ENCODE measurements at places on chromosomes 4 and X.
A peak's percentile ranks its signal among the peaks of the same experiment; 100 is the strongest.

- no peak for DNase-seq
These were observed 756.1 kb downstream of the SH3BGRL start for GRCh38 chrX:81957900-81958545.

GRCh38 chr4:167717495-167717894 lies 374.8 kb upstream of the ANXA10 start:
- no peak for DNase-seq

DNA sequence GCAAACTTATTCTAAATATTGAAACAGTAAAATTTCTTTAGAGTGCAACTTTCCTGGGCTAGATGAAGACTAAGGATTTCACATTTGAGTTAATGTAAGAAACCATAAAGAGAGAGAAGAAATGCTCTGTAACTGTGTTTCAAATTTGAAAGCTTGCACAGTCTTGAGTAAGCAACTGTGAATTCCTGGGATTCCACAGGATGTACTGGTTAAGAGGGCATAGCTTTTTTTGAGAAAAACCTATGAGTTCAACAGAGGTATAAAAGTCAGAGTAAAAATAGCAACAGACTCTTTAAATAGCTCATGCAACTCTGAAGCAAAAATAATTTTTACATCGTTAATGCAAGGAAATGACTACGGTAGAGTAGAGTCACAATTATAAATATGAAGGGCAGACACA lies 25.5 kb downstream of the ZNF330 start:
- DNase-seq = no peak

- no peak for DNase-seq
These were observed 4.2 kb downstream of the TSPAN5 start for GRCh38 chr4:98653890-98654867.

- peak; percentile 24 for DNase-seq
These were observed 14.4 kb upstream of the RAB40A start for GRCh38 chrX:103533511-103534216.
